A375 (cell line): ENCODE measurements at places on chromosomes 11 and 22. TPM values are rescaled to one million over a fixed set of nuclear protein-coding genes. Genes with fewer than 3 reads are reported as not detected.

Gene MS4A8
- not detected in 2 replicates for total RNA-seq

Gene TMPRSS13
- total RNA-seq: not detected in 2 replicates

Gene OR8G1
- 0.38 and 0.64 TPM in 2 replicates for total RNA-seq

Gene MN1
- total RNA-seq: 0.24 and 0.26 TPM in 2 replicates
